ENCODE measurements at places on chromosomes 13 and 19. TPM values are rescaled to one million over a fixed set of nuclear protein-coding genes. Genes with fewer than 3 reads are reported as not detected.
A peak's percentile ranks its signal among the peaks of the same experiment; 100 is the strongest.

Gene SHISA2
- not detected for total RNA-seq

Gene PPM1N
- 0.37 TPM for total RNA-seq

Gene ZNF222
- total RNA-seq, result 0.87 TPM

Gene EID2B
- total RNA-seq, result 0.78 TPM

Gene OR7A5
- total RNA-seq, result not detected

Gene CBY2
- not detected for total RNA-seq

Gene NACC1
- 23.2 TPM for total RNA-seq

DNA sequence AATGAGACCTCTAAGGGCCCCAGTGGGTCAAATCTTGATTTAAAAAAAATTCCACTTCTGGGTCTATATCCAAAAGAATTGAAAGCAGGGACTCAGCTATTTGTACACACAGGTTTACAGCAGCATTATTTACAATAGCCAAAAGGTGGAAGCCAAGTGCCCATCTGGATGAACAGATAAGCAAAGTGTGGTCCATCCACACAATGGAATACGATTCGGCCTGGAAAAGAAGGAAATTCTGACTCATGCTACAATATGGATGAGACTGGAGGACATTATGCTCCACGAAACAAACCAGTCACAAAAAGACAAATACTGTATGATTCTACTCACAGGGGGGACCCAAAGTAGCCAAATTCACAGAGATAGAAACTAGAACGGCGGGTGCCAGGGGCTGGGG lies 76.7 kb downstream of the CACNA1A start:
- H3K36me3 ChIP-seq, result no peaks in the 10 kb centered on the region
- H3K4me3 ChIP-seq, result no peak overlapping the region
- no peaks in the 10 kb centered on the region for H3K4me1 ChIP-seq
- no peak overlapping the region for H3K27ac ChIP-seq

GRCh38 chr13:100746953-100747683 lies 72.5 kb upstream of the TMTC4 start:
- no peak for DNase-seq
- H3K27ac ChIP-seq, result no peak overlapping the region
- H3K27me3 ChIP-seq, result no peaks in the 10 kb centered on the region
- H3K4me1 ChIP-seq, result no peaks in the 10 kb centered on the region
- H3K4me3 ChIP-seq, result no peak overlapping the region

DNA sequence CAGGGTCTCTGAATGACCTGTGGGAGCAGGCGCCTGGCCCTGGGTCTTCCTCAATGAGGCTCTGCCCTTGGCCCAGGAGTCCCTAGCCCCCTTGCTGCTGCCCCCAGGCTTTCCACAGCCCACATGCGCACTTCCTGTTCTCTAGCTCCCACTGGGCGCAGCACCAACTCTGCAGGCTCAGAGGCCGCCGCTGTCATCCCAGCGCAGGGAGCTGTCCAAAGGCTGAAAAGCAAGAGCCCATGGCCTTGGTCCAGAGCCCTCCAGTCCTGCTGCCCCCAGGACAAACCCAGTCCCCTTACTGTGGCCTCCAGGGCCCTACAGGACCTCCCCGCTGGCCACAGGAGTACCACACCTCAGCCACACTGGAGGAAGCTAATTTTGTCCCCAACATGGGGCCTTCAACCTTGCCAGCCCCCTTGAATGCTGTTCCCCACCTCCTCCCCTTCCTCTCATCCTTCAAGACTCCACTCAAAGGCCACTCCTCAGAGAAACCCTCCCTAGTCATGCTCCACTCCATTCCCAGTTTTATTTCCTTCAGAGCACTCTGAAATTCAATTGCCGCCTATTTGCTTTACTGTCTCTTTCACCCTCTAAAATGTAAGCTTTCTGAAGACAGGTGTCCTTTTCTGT lies 8.0 kb upstream of the POU2F2 start:
- no peak overlapping the region for H3K27ac ChIP-seq
- H3K4me1 ChIP-seq, result no peaks in the 10 kb centered on the region
- no peak overlapping the region for H3K4me3 ChIP-seq
- no peaks in the 10 kb centered on the region for H3K36me3 ChIP-seq
- no peaks in the 10 kb centered on the region for H3K27me3 ChIP-seq

DNA sequence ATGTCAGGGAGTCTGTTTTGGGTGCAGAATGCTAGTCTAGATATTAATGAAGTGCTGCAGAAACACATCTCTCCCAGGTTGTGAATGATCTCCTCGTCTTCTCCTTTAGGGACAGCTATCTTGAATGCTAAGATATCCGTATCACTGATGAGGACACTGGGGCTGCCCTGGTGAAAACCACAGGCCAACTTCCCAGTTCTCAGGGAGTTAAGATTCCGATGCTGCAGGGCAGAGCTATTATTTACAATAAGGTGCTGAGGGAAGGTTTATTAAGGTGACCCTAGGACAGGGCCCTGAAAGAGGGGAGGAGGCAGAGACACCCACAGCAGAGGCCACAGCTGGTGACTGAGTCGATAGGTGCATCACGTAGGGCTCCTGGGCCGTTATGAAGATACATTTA lies 66.1 kb downstream of the TNFRSF19 start:
- DNase-seq, result no peak
- H3K4me3 ChIP-seq, result no peak overlapping the region
- H3K4me1 ChIP-seq, result no peaks in the 10 kb centered on the region

DNA sequence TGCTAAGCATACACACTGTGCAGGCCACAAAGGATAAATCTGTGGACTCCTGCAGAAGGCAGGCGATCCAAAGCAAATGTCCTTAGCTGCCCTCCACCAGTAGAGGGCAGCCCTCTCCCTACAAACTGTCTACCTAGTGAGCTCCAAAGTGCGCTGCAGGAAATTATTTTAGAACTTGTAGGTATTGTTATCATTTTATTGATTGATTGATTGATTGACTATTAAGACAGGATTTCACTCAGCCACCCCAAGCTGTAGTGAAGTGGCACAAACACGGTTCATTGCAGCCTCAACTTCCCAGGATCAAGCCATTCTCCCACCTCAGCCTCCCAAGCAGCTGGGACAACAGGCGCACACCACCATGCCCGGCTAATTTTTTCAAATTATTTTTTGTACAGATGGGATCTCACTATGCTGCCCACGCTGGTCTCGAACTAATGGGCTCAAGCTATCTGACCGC lies 37.3 kb downstream of the RNF6 start:
- no peak overlapping the region for H3K27ac ChIP-seq
- no peaks in the 10 kb centered on the region for H3K36me3 ChIP-seq
- no peak overlapping the region for H3K4me3 ChIP-seq

- no peaks in the 10 kb centered on the region for H3K4me1 ChIP-seq
- DNase-seq, result no peak
- H3K27ac ChIP-seq, result no peak overlapping the region
- no peak overlapping the region for H3K4me3 ChIP-seq
- H3K36me3 ChIP-seq, result no peaks in the 10 kb centered on the region
These were observed 17.1 kb downstream of the RGL3 start for GRCh38 chr19:11401808-11402543.

- H3K4me3 ChIP-seq, result no peak overlapping the region
- peak overlapping the region; percentile 68 for H3K27ac ChIP-seq
- H3K4me1 ChIP-seq, result peaks cover 19% of the 10 kb centered on the region
These were observed 9.2 kb downstream of the SUCLA2 start for GRCh38 chr13:47991859-47992258.

DNA sequence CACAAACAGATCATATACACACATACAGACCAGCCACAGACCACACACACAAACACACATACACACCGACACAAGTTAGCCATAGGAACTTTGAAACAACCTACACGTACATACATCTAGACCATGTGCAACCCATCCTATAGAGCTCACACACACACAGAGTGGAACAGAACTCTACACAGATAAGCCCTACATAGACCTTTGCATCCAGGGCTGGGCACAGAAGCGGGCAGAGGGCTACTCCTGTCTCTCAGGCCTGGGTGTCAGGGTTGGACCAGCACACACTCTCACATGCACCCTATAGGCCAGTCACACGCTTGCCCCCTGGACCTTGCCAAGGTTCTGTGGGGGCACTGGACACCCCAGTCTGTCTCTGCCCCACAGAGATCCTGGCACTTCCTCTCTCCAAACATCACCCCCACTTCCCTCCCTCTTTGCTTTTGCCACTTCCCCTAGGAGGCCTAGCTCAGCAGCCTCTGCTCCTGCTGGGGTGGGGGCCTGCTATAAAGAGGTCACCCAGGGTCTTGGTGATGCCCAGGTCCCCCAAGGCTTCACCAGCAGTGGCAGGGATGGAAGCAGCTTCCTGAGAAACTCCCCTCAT lies 5.8 kb upstream of the JUNB start:
- H3K4me3 ChIP-seq, result no peak overlapping the region
- peak overlapping the region; percentile 53 for H3K27ac ChIP-seq
- no peaks in the 10 kb centered on the region for H3K27me3 ChIP-seq
- H3K4me1 ChIP-seq, result peaks cover 5% of the 10 kb centered on the region
- no peak for DNase-seq

DNA sequence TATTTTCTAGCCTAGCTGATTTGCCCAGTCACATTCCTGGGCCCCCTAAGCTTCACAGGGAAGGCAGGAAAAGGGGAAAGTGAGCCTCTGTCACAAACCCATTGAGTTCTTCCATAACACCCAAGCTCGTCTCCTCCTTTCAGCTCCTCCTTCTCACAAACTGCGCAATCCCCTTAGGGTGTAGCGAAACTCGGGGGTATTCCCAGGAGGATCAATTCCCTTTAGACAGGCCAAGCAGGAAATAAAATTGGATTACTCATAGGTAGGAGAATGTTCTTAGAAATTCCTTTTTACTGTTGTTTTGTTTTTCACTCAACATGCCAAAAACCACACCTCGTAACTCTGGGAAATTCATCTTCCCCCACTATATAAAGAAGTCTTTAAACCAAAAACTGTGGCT lies 139.3 kb downstream of the IRS2 start:
- no peak overlapping the region for H3K27ac ChIP-seq
- no peak overlapping the region for H3K4me3 ChIP-seq
- peaks cover 6% of the 10 kb centered on the region for H3K4me1 ChIP-seq
- DNase-seq, result no peak
- H3K36me3 ChIP-seq, result no peaks in the 10 kb centered on the region

Data from right lobe of liver (tissue), 6 donors.